Esophagus squamous epithelium (tissue), 5 donors: ENCODE measurements at places on chromosomes 2 and 18.

DNA sequence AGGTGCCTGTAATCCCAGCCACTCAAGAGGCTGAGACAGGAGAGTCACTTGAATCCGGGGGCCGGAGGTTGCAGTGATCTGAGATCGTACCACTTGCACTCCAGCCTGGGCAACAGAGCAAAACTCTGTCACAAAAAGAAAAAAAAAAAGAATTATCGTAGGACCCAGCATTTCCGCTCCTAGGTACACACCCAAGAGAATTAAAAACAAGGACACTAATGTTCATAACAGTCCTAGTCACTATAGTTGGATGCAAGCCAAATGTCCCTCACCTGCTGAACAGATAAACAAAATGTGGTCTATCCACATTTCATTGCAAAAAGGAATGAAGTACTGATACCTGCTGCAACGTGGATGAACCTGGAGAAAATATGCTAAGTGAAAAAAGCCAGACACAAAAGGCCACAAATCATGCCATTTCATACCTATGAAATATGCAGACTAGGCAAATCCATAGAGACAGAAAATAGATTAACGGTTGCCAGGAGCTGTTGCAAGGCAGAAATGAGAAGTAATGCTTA is 21.2 kb downstream of the ADRA2B start:
- H3K27ac ChIP-seq = no peak overlapping the region
- no peak overlapping the region for H3K4me3 ChIP-seq
- no peaks in the 10 kb centered on the region for H3K27me3 ChIP-seq

DNA sequence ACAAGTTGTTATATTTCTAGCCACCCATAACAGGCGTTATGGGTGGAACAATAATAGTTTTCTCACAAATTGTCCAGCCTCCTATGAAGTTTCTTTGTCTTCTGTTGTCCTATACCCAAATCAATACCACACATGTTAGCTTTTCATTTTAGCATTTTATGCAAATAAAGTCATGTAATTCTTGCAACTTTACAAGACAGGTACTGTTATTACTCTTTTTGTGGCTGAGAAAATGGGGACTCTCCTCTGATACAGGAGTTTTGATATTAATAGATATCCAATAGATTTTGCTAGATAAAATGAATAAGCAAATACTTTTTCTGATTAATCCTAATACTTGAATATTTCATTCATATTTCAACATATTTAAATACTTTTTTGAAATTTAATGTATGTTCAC is 151.0 kb downstream of the PMAIP1 start:
- H3K27me3 ChIP-seq = no peaks in the 10 kb centered on the region
- H3K4me3 ChIP-seq = no peak overlapping the region
- no peaks in the 10 kb centered on the region for H3K4me1 ChIP-seq
- no peak overlapping the region for H3K27ac ChIP-seq

DNA sequence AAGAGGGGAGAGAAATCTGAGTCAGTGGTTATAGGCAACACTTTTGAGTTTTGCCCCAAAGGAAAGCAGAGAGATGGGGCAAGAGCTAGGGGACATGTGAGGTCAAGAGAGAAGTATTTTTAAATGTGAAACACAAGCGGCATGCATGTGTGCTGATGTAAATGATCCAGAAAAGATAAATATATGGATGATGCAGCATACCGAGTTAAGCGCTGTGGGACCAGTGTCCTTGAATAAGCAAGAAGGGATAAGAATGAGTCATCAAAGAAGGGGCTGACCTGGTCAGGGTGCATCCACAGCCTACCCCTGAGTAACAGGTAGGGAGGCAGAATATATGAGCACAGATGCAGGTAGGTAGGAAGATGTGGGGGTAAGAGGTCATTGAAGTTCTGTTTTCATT is 180.9 kb downstream of the TRABD2A start:
- no peak for DNase-seq
- no peaks in the 10 kb centered on the region for H3K36me3 ChIP-seq
- no peak overlapping the region for H3K4me3 ChIP-seq
- H3K27me3 ChIP-seq = no peaks in the 10 kb centered on the region
- no peak overlapping the region for H3K27ac ChIP-seq
- H3K4me1 ChIP-seq = no peaks in the 10 kb centered on the region

DNA sequence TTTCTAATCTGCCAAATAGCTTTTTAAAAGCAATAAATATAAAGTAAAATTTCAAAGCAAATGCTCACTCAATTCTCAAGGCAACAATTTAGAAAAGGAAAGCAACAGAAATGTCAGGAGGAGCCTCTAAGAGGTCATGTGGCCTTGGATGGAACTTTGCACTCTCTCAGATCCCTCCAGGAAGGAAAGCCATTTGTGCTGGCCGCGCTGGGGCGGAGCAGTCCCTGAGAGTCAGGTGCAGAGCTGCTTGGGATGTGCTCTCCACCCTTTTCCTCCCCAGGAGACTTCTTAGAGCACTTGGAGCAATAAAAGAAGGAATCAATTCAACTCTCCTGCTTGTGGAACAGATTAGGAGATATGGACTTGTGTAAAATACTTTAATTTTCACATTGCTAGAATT is 379.8 kb upstream of the LINC00305 start:
- no peaks in the 10 kb centered on the region for H3K27me3 ChIP-seq
- no peak overlapping the region for H3K27ac ChIP-seq
- DNase-seq = no peak
- H3K4me1 ChIP-seq = no peaks in the 10 kb centered on the region

DNA sequence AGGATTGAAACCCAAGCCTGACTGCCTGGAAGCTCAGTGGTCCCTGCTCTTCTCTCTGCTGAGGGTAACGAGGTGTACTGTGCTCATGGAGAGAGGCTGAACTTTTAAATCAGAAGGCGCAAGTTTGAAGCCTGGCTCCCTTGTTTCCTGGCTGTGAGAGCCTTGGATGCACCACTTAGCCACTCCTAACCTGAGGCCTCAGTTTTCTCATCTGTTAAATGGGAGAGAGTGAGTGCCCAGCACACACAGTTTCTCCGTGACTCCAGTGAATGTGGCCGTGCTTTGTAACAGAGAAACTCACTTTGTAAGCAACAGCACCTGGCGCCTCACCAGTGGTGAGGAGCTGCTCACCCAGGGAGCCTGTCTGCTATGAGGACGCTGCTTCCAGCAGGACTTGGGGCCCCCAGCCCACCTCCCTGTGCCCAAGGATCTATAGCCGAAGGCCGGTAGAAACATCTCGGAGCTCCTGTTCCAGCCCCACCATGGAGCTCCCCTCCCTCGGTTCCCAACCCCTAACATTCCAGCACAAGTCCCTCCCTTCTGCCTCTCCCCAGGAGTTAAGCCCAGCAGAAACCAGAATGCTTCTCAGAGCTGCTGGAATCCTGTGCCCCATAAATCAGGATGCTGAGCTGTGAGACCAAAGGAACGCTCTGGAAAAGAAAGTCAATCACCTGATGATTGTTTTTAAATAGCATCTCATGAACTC is 20.3 kb upstream of the KCNK3 start:
- no peaks in the 10 kb centered on the region for H3K27me3 ChIP-seq
- H3K36me3 ChIP-seq = no peaks in the 10 kb centered on the region
- H3K4me3 ChIP-seq = no peak overlapping the region
- no peak overlapping the region for H3K27ac ChIP-seq

- no peak overlapping the region for H3K27ac ChIP-seq
- H3K4me3 ChIP-seq = no peak overlapping the region
- H3K27me3 ChIP-seq = no peaks in the 10 kb centered on the region
- peaks cover 18% of the 10 kb centered on the region for H3K4me1 ChIP-seq
These were observed 93.9 kb downstream of the SPTBN1 start for GRCh38 chr2:54549917-54550518.

GRCh38 chr2:143489145-143489544 is 359.9 kb downstream of the ARHGAP15 start:
- no peak overlapping the region for H3K27ac ChIP-seq
- H3K4me1 ChIP-seq = no peaks in the 10 kb centered on the region
- no peaks in the 10 kb centered on the region for H3K27me3 ChIP-seq

DNA sequence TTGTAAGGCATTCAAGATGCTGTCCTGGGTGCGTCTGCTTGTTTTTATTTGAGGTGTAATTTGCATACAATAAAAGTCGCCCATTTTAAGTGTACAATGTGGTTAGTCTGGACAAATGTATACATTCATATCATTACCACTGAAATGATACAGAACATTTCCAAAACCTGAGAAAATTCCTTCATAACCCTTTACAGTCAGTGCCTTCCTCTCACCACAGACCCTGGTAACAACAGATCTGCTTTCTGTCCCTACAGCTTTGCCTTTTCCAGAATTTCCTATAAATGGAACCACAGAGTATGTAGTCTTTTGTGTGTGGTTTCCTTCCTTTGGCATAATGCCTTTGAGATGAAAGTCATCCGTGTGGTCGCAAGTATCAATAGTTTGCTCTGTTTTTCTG is 45.8 kb upstream of the NFU1 start:
- no peak for DNase-seq
- H3K27me3 ChIP-seq = no peaks in the 10 kb centered on the region
- peaks cover 5% of the 10 kb centered on the region for H3K36me3 ChIP-seq
- H3K27ac ChIP-seq = no peak overlapping the region
